ENCODE measurements at places on chromosomes 3 and 15.

- no peak for DNase-seq
These were observed 2.9 kb upstream of the TFG start for GRCh38 chr3:100706365-100706764.

DNA sequence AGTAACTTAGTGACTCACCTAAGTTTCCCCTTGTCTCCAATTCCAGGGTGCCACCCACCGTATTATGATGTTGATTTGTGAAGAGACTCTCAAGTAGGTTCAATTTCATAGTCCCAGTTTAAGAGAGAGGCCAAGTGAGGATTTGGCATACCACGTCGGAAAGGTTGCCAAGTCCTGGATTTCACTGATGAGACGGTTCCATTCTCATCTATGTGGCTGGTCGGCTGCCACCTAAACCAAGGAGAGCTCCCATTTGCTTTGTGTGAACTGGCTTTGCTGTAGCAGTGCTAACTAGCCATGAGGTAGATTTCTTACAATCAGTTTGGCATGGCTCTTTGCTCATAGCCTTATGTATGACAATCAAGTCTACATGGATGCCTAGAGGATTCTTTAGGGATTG, 653.6 kb downstream of the NLGN1 start:
- no peak for DNase-seq

- peak; percentile 3 for DNase-seq
These were observed 284.9 kb upstream of the TBC1D5 start for GRCh38 chr3:18027161-18027939.

DNA sequence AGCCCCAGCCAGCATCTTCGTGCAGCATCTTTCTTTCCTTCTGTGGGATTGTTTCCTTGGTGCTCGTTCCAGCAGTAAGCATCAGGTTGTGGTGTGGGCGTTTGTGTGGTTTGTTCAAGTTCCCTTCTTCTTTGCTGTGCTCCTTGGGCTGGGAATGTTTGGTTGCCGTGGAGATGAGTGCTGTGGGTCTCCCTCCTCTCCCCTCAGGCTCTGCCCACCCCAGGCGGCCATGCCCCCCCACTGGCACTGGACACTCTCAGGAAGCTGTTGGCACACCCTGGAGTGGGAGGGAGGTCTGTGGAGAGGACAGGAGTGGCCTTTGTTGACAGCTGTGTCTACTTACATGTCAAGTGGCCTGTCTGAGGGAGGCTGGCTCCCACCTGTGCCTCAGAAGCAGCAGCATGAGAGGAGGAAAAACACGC, 46.5 kb upstream of the SACM1L start:
- no peak for DNase-seq

DNA sequence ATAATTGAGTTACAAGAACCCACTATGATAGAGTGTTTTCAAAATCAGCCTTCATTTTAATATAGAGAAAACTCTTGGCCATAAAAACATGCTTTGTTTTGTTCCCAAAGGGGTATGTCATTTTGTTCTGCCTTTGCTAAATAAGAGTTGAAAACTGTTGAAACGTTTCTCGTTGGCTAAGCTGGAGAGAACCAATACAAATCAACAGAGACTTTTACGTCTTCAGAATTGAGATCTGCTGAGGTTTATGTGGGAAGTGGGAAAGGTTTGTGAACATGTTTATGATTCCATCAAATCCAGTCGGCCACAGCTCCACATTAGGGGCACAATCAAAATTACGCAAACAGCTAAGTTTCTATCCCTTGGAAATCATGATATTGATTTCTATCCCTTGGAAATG, 102.0 kb downstream of the IGF2BP2 start:
- DNase-seq: no peak

DNA sequence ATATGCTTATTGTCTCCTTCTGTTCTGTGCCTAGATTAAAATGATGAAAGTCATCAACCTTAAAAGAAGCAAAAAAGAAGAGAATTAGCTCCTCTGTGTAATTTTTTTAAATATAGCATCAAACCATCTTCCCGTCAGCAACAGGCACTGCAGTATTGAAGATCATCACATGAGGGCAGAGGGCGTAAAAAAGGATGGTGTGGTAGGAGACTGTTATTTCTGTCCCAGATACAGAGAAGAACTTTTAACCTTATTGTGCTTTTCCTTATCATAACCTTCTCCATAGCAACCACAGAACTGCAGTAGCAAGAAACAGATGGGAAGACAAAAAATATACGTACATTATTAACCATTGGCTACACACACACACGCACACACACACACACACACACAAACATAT, 88.8 kb downstream of the IGSF11 start:
- DNase-seq: no peak

- no peak for DNase-seq
These were observed 369.2 kb downstream of the NSUN3 start for GRCh38 chr3:94431876-94432570.

GRCh38 chr3:14775011-14775410, 43.8 kb upstream of the FGD5 start:
- DNase-seq: no peak

GRCh38 chr3:129506231-129506742, 22.2 kb upstream of the RHO start:
- DNase-seq: no peak

GRCh38 chr15:89993349-89993748, 7.8 kb upstream of the ZNF710 start:
- DNase-seq: no peak
